Aorta (tissue), 5 donors: ENCODE measurements at places on chromosomes 2 and 18.

- no peak for DNase-seq
These were observed 152.3 kb downstream of the PRPF40A start for GRCh38 chr2:152564754-152565551.

DNA sequence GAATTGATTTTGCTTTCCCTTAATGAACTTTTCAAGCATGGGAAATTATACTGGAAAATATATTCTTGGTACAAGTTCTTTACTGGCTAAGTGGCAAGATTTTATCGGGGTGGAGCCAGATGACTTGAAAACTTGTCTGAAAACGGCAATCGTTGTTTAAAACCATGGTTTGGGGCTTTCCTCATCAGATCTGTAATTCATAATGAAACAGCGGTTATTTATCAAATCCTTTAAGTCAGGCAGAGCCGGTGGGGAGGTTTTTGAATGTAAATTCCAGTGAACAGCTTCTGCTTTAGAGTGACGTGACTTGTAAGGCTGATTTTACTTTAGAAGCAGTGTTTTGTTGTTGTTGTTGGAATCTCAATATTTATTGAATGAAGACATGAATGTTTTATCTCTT is 2.6 kb downstream of the SEC11C start:
- no peak for DNase-seq

DNA sequence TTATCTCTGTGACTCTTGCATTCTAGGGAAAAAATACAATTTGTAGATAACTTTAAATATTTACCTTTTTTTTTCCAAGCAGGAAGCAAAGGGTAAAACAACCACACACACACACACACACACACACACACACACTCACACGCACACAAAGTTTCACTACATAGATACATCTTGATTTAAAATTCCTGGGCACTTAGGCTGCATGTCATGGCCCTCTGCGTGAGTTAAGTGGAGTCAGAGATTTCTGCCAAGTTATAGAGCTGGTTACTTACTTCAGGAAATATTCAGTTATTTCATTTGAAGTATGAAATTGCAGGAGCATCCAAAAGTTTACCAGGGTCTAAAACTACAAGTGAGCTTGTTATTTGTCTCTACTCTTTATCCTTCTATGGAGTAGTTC is 612.0 kb downstream of the IRS1 start:
- no peak for DNase-seq

- no peak for DNase-seq
These were observed 38.5 kb downstream of the ROCK2 start for GRCh38 chr2:11305958-11306357.
